Diencephalon (tissue), 1 donor: ENCODE measurements at places on chromosomes 5 and 9. TPM values are rescaled to one million over a fixed set of nuclear protein-coding genes. Genes with fewer than 3 reads are reported as not detected.

Gene QRFP
- not detected for total RNA-seq

Gene FAM221B
- total RNA-seq: 0.23 TPM

Gene HTR1A
- 5.5 TPM for total RNA-seq

Gene TSPAN17
- total RNA-seq: 47.7 TPM

Gene ANKH
- 50.3 TPM for total RNA-seq

Gene ENTR1
- 17.1 TPM for total RNA-seq

Gene FABP6
- 14.8 TPM for total RNA-seq

Gene DAPK1
- total RNA-seq: 76.8 TPM
